NCI-H1092 (cell line): ENCODE measurements at places on chromosomes 16 and 17.

GRCh38 chr17:12985431-12986293 is 32.2 kb downstream of the ELAC2 start:
- DNase-seq: no peak

- peak; percentile 51 for DNase-seq
Observed at GRCh38 chr17:44350733-44351226, 5.7 kb downstream of the GRN start.

GRCh38 chr16:87628940-87629339 is 26.6 kb downstream of the JPH3 start:
- DNase-seq: no peak

- no peak for DNase-seq
Observed at GRCh38 chr17:71361656-71362450, 759.0 kb upstream of the SOX9 start.

DNA sequence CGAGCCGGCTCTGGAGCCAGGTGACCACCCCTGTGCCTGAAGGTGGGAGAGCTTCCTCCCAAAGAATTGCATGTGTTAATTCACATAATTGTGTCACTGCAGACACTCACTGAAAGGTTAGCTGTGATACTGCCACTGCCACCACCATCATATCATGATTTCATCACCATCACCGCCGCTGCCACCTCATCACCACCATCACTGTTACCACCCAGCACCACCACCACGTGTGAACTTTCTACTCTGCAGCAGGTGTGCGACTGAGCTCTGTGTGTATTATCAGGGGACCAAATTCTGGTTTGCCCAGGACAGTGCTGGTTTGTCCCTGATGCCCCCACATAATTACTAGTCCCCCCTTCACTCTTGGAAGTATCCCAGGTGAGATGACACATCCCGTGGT is 15.2 kb downstream of the BCAR1 start:
- no peak for DNase-seq

- no peak for DNase-seq
Observed at GRCh38 chr17:8935191-8935590, 30.3 kb downstream of the PIK3R5 start.

DNA sequence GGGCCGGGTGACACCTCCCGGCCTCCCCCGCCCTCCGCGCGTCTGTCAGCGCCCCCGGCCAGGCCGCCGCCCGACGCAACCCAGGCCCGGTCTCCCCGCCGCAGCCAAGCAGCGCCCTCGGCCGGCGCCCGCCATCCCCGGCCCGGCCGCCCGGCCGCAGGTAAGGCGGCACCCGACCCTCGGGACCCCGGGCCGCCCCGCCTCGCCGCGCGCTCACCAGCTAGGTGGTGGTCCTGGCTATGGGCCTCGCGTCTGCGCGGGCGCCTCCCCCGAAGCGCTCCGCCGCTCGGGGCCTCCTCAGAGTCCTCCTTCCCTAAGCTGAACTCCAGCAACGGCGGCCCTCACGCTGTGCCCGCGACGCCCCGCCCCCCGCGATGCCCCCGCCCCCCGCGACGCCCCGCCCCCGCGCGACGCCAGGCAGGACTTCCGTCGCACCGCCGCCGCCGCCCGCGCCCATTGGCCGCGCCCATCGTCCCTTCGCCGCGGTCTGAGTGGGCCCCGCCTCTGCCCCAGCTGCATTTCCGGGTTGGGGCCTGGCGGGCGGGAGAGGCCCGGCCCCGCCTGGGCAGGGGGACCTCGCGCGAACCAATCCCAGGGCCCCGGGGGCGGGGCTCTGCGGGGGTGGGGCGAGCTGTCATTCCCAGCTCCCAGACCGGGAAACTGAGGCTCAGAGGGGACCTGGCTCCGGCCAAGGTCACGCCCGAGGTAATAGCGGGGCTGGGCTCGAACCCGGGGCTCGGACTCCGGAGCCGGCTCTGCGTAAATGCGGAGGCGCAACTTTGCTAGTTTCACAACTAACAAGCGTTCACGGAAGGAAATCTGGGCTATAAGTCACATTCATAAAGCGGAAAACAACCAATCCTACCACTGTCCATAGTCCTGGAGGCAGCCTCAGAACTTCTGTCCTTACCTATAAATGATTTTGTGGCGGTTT is 9.0 kb upstream of the KCTD5 start:
- DNase-seq: peak; percentile 93

- no peak for DNase-seq
Observed at GRCh38 chr16:74871608-74872007, 97.0 kb upstream of the FA2H start.

DNA sequence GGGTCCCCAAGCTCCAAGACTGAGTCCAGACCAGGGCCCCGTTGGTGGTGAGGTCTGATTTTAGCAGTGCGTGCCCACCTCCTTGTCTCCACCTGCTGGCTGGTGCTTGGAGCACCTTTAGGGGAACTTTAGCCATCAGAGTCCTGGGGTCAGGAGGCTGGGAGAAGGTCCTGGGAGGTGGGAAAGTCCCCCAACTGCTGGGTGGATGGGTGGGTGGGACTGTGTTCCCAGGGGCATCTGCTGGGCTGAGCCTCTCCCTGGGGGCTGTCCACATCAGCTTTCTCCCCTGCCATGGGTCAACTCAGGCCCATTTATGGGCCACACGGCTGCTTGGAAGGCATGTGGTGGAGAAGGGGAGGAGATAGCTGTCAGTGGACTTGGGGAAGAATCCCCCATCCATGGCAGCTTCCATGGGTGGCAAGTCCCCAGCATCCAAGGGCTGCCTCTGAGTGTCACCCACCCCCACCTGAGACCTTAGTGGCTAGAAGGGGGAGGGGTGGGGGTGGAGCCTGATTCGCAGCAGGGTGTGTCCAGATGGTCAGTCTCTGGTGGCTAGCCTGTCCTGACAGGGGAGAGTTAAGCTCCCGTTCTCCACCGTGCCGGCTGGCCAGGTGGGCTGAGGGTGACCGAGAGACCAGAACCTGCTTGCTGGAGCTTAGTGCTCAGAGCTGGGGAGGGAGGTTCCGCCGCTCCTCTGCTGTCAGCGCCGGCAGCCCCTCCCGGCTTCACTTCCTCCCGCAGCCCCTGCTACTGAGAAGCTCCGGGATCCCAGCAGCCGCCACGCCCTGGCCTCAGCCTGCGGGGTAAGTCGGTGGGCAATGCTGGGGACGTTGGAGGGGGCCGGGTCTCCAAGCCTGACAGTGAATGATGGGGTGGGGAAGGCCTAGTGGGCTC is at the start of gene TRPV2:
TRPV2 (plus strand) TSS at position 541 of the 894 bp plus-strand sequence. CDS start 2,098 bp downstream, outside the sequence.
- DNase-seq: no peak

DNA sequence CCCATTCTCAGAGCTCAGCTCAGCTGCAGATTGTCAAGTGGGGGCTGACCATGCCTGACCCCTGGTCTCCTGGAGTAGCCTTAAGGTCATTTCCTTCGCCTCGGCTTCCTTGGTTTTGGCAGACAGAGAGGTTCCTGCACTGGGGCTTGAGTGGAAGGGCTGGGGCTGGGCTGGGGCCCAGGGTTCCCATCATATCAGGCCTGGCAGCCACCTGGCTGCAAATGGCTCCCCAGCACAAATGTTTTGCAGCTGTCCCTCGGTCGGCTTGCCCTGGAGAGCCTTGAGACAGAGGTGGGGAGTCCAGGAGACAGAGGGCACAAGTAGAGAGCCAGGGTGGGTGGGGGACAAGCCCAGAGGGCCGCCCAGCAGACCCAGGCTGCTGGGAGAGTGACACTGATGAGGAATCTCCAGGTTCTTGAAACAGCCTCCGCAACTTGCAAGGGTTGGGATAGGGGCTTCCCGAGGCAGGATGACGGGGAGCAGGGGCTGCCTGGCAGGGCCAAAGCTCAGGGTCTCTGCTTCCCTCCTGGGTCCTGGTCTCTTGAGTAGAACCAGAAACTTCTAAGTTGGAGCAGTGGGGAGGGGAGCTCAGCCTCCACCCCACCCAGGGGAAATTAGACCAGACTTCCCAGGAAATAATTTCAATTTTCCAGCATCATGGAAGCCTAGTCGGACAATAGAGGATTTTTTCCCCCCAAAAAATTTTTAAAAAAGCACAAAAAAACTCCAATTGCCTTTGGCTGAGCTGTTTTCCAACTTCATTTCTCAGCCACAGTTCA is 19.3 kb downstream of the IGFBP4 start:
- no peak for DNase-seq

GRCh38 chr16:46613352-46613751 is 7.8 kb downstream of the SHCBP1 start:
- no peak for DNase-seq
